ENCODE measurements at places on chromosomes 5 and 9. TPM values are rescaled to one million over a fixed set of nuclear protein-coding genes. Genes with fewer than 3 reads are reported as not detected.
A peak's percentile ranks its signal among the peaks of the same experiment; 100 is the strongest.

The CFAP90 gene
- total RNA-seq: not detected

The TTF1 gene
- 10.6 TPM for total RNA-seq

The PURA gene
- 12.2 TPM for total RNA-seq

The LMX1B gene
- total RNA-seq: not detected

The PRR16 gene
- not detected for total RNA-seq

The FAXDC2 gene
- 0.49 TPM for total RNA-seq

The LCN10 gene
- 1.2 TPM for total RNA-seq

DNA sequence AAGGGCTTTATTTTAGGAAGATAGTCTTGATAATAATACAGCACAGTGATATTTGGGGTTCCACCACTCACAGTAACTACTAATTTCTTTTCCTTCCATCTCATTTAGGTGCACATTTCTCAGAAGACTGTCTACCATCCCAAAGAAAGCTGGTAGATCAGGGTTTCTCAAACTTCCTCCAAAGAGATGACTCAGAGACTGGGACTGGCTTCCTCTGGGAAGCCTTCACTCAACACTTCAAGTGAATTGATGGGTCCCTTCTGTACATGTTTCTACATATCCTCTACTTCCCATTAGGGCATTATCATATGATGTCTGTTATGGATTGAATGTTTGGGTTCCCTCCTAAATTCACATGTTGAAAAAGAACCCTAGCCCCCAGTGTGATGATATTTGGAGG is 138.5 kb downstream of the SPOCK1 start:
- no peak for DNase-seq

- DNase-seq: no peak
These were observed 73.6 kb upstream of the DAB2 start for GRCh38 chr5:39498278-39498952.

DNA sequence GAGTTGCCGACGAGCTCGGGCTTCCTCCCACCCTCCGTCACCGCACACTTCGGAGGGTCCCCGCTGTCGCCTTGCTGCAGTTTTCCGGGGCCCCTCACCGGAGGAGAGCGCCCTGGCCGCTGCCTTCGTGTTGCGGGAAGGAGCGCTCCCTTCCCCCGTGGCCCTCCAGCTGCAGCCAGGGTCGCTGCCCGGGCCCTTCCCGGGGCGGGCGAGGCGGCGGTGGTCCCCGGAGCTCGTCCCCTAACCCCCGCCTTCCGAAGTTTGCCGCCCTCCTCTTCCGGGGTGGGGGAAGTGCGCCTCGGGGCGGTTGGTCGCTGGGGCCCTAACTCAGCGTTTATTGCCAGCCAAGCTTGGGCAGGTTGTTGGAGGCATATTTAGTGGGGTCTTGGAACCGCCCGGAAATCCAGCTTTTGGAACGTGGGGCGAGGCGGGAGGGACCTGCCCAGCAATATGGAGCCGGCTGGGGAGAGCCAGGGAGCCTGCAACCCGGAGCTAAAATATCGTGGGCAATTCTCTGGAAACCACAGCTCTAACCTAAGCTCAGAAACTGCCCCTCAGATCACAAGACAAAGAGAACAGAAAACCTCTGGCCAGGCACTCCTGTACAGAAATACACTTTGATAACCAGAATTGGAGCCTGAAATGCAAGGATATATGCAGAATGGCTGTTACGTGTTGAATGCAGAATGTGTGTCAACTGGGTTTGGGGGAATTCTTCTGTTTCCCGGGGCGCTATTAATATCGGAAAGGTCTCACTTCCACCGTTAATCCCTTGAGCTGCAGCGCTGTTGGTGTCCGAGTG is 890 bp downstream of the PIK3R1 start:
- peak; percentile 48 for DNase-seq

- DNase-seq: no peak
These were observed 96.4 kb upstream of the ELL2 start for GRCh38 chr5:96058084-96058483.

- no peak for DNase-seq
These were observed 34.4 kb upstream of the ELL2 start for GRCh38 chr5:95995962-95996489.

DNA sequence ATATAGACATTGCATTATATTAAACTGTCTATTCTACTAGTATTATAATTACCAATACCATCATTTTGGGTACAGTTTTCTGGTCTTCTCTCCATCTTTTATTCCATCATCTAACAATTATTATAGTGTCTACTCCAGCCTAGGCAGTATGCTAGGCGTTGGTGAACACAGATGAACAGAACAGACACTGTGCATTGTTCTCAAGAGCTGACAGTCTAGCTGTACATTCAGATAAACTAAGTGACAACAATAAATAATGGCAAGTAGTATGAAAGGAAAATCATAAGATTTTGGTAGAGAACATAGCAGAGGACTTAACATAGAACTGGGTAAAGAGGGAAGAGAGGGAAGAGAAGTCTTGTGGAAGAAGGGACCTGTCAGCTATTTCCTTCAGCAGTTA is 12.5 kb upstream of the SGCD start:
- DNase-seq: no peak

- DNase-seq: no peak
These were observed 129.5 kb downstream of the TTLL11 start for GRCh38 chr9:121963528-121963995.

GRCh38 chr5:56900858-56901578 is 8.4 kb upstream of the SETD9 start:
- DNase-seq: peak; percentile 21

DNA sequence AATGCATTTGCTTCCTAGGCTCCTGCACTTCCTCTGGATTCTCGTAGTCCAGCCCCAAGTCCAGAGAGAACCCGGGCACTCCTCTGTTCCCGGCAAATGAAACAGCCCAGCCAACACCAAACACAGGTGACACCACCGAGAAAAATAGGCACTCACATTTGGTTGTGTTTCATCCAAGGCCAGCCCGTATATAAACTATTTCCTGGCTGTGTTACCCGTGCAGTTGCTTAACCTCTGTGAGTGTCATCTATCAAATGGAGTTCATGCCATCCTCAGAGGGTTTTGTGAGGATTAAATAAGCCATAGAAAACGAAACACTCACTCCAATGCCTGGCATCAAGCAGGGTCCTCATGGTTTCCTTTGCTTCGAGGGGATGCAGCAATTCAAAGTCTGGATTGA is 115.2 kb downstream of the BOD1 start:
- DNase-seq: no peak

DNA sequence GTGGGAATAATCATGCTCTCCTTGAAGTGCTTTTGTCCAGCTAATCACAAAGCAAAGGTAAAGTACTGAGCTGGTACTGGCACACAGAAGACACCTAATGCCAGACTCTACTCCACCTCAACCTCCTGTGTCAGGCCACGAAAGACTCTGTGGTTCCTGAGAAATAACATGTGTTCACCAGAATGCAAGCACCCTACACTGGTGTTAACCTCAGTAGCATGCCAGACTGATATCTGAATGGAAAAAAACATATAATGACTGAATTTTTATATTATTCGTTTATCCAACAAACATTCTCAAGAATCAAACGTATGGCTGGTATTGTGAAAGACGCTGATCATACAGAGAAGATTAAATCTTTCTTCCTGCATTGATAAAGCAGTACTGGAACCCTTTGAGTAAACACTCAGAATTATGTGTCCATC is 97.1 kb upstream of the IFNE start:
- no peak for DNase-seq

GRCh38 chr5:56211298-56211865 is 21.7 kb downstream of the ANKRD55 start:
- no peak for DNase-seq

- no peak for DNase-seq
These were observed 32.6 kb downstream of the MAPK9 start for GRCh38 chr5:180259260-180259611.

DNA sequence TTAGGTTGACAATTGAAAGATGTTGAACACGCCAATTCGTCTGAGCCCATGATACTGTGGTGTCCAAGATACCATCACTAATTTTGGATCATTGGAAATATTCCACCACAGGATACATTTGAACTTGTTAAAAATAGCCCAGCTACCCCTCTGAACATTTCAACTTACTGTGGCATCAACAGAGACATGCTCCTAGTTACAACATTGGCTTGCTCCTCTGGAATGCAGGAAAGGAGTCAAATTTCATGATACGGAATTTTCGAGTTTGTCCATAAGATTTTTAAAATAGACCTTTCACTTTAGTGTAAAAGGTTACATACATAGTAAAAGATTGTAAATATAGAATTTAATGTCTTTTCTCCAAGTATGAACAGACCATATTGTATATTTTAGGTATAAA is 12.8 kb downstream of the SEMA5A start:
- no peak for DNase-seq

DNA sequence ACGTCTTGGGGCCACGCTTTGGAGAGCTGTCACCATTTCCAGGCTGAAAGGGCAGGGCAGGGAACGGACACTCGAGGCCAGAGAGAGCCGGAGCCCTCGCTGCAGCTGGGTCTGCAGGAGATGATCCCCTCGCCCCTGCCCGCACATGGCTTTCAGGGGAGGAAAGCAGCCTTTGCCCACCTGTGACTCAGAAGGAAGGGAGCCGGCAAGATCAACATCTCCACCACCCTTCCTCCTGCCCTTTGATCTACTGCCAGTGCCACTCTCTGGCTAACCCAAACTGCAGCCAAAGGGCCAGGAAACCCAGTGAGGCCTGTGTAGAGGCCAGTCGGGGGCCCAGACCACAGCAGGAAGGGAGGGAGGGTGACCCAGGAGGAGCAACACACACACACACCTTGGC is 137.1 kb upstream of the ERCC6L2 start:
- DNase-seq: no peak

GRCh38 chr5:154087260-154087659 is 48.5 kb downstream of the MFAP3 start:
- DNase-seq: no peak

- peak; percentile 71 for DNase-seq
These were observed at the start of gene PRR7 for GRCh38 chr5:177446200-177447065. TSS of gene PRR7 (plus strand) at chr5:177446814. CDS start at chr5:177455068, 8,254 bp downstream.

DNA sequence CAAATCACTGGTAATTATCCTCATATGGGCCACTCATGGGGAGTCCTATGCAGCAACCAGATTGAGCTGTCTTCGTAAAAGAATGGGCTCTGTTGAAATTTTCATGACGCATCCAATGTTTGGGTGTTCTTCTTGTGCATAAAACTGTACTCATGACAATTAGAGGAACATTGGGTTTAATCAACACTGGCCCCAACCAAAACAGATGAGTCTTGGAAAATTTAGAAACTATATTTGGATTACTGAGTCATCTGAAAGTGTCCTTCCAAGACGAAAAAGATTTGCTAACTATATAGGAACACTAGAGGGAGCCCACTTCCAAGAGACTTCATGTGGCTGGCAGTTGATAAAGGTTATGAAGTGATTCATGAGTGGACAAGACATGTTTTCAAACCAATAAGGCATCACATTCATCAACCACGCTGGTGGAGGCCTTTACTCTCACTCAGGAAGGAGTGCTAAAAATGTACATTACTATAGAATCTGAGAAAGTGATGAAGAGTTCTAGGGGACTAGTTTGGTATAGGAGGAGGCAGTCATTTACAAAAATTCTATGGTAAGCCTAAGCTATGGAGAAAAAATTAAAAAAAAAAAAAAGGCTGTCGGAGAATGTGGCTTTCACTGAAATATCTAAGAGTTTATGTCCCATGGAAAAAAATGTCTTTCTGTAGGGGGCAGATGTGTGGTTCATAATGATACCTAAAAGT is 313.5 kb downstream of the PRDM9 start:
- DNase-seq: no peak

DNA sequence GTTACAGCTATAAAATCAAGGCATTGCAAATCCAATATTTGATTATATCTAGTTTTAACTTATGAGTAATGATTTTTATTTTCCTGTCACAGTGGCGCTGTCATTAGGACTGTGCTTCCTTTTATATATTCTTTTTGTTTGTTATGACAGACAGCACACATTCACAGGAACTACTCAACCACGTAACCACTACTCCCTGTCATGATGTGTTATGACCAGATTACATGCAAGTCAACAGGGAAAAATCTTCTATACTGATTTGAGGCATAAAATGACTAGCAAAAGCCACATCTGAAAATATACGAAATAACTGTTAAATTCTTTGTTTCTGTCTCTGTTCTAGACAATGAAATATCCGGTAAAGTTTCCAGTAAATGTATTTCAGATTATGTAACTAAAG is 25.4 kb downstream of the SREK1 start:
- DNase-seq: peak; percentile 23

- no peak for DNase-seq
These were observed 6.5 kb upstream of the RICTOR start for GRCh38 chr5:39080597-39081204.

- no peak for DNase-seq
These were observed 43.0 kb downstream of the PRRC2B start for GRCh38 chr9:131436865-131437271.

- DNase-seq: no peak
These were observed 100.0 kb downstream of the SH3TC2 start for GRCh38 chr5:148962761-148963324.

DNA sequence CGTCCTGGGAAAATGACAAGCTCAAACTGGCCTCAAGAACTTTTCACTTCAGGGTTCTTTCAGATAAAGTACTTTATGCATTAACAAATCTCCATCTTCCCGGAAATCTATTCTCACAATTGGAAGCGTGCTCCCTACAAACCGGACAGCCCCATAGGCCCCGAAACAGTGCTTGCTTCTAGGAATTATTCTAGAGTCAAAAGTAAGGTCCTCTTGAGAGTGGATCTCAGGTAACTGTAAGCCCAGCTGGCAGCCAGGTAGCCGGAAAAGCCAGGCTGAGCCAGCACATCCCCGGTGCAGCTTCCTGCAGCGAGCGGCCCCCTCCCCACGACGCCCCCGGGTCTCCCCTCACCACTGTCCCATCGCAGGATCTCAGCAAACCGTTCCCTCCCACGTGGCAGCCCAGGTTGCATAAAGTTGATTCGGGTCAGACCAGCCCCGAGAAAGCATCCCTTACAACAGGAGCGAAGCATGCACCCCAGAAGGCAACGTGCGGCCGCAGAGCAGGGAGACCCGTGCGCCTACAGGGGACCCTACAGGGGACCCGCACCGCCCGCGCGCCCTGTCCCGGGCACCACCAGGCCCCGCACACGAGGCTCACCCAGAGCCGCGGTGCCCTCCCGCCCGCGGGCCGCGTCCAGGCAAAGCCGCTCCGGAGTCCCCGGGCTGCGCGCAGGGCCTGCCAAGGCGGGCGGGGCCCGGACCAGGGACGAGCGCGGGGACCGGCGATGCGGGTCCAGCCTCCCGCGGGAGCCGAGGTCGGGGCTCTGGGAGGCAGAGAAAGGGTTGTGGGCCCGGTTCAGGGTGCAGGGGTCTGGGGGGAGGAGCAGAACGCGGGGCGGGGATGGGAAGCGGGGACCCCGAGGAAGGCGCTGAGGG is 920 bp downstream of the LPCAT1 start:
- DNase-seq: no peak

DNA sequence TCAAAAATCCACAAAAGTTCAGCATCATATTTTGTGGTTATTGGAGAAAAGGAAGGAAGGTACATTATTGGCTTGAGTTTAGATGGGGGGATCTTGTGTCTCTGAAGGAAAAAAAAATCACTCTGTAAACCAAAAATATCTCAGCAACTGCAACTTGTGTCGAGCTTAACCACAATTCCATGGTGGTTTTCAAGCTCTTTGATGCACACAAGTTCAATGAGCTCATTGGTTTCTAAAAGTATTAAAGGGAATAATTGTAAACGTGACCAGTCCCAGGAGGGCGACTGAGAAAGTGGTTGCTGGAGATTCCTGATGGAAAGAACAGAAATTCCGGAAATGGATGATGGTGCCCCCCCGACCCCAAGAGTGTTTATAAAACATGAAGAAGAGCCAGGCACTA is 173.8 kb downstream of the PSAT1 start:
- DNase-seq: no peak

Data from naive thymus-derived CD4-positive, alpha-beta T cell (primary cell).